Activated CD4-positive, alpha-beta T cell treated with anti-CD3 and anti-CD28 coated beads for 24 hours (primary cell): ENCODE measurements at places on chromosomes 7 and 10.

DNA sequence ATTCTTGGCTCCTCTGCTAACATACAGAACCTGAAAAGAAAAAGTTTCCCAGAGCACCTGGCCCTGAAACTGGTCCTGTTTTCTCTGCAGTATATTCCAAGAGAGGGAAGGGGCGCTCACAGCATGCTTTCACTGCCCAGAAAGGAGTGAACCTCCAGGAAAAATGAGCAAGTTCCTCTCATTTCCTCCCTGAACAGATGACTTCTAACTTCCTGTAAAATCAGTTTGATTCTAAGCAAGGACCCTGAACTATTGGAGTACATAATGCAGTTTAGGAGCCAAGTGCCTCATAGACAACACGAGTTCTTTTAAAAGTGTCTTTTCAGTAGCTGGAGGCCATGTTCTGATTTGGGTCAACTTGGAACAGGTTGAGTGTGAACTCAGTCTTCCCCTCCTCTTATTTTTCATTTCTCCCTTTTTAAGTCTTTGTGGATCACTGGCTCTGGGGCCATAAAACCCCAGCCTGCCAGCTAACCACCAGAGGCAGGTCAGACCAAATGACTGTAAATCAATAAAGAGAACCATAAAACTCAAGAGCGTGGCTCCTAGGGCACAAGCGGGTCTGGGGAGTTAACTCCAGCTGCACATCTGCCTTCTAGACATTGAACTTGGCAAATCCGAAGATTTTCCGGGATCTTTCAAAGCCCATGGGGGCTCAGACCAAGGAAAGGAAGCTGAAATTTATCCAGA lies 5.9 kb upstream of the LRRC18 start:
- DNase-seq = no peak

DNA sequence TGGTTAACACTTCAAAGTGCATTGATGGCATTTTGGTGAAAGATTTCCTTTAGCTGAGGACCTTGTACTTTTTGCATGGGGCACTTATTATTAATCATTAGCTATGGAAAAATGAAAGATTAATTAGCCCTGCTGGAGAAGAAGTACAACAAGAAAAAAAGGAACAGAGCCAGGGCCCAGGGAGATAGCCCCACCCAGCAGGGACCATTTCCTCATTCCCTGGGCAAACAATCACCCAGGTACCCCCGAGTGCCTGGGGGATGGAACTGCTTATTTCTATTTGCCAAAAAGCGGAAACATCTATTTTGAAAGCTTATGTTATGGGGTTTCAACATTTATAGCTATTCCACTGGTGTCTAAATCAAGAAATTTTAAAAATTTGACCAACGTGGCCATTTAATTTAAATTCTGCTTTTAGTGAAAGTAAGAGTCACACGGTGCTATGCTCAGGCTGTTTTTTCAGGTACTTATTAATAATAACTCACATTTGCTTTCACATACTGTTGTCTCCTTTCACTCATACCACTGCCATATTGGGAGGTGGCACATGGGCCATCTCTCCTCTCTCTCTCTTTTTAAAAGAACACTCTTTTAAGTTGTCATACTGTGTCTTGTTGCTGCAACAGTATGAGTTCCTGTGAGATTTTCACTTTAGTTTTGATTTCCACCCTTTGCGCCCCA lies 143.6 kb upstream of the KIF5B start:
- no peak for DNase-seq

- no peak for DNase-seq
Observed at GRCh38 chr10:90136731-90137316, 435.4 kb downstream of the KIF20B start.

DNA sequence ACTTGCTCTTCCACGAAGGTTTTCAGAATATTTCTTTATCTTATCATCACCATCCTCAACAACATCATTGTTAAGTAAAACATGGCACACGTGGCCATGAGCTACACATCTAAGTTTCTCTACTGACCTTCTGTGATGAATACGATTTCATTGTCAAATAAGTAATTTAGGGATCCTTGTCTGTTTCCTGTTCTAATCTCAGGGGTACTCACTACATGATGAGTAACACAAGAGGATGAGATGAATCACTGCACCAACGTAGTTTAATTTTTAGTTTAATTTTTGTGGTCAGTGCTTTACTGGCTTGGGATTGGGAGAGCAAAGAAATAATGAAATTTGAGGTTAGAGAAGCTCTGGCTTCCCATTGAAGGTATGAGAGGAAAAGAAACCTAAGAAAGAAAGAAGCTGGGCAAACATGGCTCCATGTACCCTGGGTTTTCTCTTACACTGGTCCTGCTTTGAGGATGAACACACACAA lies 461.9 kb upstream of the KLF6 start:
- DNase-seq = no peak

DNA sequence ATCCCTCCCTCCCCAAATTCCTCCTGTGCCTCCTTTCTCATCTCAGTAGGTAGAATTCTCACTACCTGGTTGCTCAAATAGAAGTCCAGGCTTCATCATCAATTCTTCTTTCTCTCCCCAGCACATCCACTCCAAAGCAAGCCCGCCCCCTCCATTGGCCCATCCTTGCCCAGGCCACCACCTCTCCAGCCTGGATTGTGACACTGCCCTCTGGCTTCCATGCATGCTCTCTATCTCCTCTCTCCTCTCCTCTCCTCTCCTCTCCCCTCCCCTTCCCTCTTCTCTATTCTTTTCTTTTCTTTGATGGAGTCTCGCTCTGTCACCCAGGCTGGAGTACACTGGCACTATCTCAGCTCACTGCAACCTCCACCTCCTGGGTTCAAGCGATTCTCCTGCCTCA lies 144.9 kb downstream of the UBE2H start:
- no peak for DNase-seq
